Neuronal stem cell (in vitro differentiated cells): ENCODE measurements at places on chromosomes 2 and 18.

DNA sequence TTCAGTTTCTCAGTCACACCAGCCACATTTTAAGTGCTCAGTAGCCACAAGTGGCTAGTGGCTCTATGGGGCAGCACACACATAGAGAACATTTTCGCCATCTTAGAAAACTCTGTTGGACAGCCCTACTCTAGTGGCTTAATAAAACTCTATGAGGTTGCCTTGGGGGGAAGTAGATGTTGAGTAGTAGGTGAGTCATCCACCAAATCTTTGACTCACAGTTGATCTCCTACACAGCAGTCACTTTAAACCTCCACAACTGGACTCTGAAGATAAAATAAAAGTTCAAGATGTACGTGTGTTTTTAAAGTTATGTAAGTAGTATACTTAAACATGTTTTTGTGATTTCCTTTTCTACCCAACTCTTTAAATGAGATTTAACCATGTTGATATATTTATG, 379.0 kb downstream of the SETBP1 start:
- no peak for DNase-seq

- DNase-seq, result peak; percentile 76
These were observed 125.9 kb downstream of the MAIP1 start for GRCh38 chr2:200081236-200081635.

DNA sequence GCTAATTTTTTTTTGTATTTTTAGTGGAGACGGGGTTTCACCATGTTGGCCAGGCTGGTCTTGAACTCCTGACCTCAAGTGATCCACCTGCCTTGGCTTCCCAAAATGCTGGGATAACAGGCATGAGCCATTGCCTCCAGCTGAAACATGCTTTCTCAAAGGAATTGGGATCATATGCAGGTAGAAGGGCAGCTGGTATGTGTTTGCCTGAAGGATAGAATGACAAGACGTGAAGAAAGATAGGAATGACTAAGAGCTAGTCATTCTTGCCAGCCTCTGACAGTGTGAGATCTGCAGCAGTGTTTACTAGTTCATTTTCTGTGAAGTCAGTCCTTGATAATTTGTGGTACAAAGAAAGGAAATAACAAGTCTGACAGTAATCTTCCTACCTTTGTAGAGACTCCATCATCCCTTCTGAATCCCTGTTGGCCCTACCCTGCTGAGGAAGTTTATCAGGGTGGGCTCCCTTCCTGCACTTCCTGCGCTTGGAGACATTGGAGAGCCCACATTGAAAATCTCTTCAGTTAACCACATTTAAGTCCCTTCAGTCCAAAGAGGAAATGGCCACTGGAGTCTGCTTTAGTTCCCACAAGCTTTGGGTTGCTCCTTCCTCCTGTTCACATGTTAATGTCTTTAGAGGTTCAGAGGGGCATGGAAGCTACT, 14.7 kb downstream of the CFLAR start:
- DNase-seq, result no peak

DNA sequence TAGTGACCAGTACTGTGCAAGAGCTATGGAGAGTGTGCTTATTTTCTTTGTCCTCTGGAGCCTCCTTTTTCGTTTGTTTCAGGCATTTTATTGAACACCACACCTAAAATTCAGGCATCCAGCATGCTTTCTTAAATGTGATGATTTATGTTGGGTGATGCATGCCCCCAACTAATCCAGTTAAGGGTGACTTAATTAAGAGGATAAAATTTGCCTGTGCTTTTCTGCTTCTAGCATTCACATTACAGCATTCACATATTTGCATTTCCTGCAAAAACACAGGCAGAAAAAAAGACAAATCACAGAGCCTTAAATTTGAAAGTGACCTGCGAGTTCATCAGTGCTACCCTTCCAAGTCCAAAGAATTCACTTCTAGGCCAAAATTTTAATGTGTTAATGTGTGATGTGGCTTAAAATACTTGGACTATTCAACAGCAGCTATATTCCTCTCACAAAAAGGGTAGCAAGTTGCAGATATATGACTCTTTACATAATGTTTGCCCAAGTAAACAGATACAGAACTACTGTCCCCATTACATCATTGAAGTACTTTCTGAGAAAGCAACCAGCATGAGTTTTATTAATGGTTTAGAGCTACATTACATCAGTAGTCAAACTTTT, 286.5 kb downstream of the THSD7B start:
- no peak for DNase-seq

GRCh38 chr2:6526093-6526824, 339.4 kb downstream of the CMPK2 start:
- DNase-seq, result peak; percentile 49

DNA sequence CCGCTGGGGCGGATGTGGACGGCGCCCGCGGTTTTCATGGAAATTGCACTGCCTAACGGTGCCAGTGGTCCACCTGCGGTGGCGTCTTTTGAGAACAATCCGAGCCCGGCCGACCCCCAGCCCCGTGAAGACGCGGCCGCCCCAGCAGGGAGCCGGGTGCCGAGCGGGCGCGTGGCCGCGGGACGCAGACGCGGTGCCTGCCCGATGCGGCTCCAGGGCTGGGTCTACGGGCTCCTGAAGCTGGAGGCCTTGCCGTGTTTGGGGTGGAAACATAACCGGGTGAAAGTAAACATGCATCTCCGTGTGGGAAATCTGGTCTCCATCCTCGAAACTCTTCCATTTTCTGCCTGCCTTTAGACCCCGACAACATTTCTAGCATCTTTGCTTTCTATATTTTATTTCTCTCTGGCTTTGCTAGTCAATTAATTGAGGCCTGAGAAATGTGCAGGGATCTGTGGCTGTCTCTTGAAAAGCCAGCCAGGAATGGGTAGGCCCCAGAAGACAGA, 572 bp downstream of the INPP4A start:
- no peak for DNase-seq

- no peak for DNase-seq
These were observed at the start of gene CELF4 for GRCh38 chr18:37565101-37565976. Gene CELF4, minus strand, starts transcription at chr18:37565798.

DNA sequence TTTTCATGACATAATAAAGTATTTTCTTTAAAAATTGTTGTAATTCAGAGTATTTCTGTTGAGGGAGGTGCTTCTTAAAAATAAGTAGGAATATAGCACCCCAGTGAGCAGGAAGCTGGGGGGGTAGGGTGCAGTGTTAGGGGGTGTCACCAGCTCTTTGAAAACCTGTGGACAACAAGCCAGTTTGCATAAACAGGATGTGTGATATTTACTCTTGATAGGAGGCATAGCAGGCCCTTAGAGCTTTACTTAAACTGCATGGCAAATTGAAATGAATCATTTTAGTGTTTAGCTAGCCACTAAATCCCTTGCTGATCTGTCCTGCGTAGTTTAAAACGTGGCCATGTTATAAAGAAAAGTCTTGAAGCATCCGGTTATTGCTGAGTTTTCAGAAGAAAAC, 8.4 kb downstream of the TGIF1 start:
- DNase-seq, result no peak

GRCh38 chr18:47996091-47996541, 65.7 kb upstream of the SMAD2 start:
- peak; percentile 76 for DNase-seq

- no peak for DNase-seq
These were observed 107.5 kb downstream of the STK39 start for GRCh38 chr2:168139852-168140251.

GRCh38 chr2:209721497-209721896, 50.1 kb upstream of the UNC80 start:
- no peak for DNase-seq

DNA sequence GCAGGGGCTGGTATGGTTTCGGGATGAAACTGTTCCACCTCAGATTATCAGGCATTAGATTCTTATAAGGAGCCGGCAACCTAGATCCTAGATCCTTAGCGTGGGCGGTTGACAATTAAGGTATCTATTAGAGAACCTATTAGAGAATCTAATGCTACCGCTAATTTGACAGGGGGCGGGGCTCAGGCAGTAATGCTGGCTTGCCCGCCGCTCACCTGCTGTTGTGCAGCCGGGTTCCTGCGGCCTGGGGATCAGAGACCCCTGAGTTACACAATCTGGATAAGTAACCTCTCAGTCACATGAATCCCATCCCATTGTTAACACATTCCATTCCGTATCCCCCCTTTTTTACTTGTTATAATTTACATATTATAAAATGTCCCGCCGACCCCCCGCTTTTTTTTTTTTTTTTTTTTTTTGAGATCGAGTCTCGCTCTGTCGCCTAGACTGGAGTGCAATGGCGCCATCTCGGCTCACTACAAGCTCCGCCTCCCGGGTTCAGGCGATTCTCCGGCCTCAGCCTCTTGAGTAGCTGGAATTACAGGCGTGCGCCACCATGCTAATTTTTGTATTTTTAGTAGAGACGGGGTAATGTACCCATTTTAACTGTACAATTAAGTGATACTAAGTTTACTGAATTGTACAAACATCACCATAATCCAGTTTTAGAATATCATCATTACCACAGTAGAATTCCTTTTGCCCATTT, 42.0 kb upstream of the GPD2 start:
- no peak for DNase-seq

- no peak for DNase-seq
These were observed 36.4 kb downstream of the REEP1 start for GRCh38 chr2:86301009-86301408.

- DNase-seq, result no peak
These were observed 26.6 kb downstream of the CCDC195 start for GRCh38 chr2:224689539-224689938.

- no peak for DNase-seq
These were observed 17.1 kb upstream of the SP3 start for GRCh38 chr2:173982182-173982714.

GRCh38 chr2:64479259-64480117, 25.5 kb downstream of the LGALSL start:
- DNase-seq, result no peak

DNA sequence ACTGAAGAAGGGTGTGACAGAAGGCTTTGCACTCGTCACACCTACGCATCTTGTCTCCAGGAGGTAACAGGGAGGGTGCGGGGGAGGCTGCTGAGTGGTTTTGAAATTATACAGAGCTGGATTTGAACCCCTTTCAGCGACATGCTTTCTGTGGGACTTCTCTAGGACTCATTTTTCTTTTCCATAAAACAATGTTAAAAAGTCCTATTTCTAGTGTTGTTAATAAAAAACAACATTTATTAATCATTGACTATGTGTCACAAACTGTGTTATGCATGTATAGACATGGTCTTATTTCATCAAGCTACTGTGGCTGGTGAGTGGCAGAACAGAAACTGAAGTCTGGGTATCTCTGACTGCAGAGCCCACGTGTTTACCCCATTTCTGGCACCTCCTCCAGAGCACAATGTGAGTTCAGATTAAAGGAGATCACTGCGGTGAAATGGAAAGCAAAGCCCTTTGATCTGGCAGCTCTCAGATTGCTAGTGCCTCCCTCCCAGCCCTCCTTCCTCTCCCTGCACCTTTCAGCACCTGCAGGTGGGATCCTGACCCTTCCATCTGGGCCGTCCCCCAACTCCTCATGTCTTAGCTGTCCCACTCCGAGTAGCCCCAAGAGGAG, 315.5 kb upstream of the MYT1L start:
- DNase-seq, result no peak

DNA sequence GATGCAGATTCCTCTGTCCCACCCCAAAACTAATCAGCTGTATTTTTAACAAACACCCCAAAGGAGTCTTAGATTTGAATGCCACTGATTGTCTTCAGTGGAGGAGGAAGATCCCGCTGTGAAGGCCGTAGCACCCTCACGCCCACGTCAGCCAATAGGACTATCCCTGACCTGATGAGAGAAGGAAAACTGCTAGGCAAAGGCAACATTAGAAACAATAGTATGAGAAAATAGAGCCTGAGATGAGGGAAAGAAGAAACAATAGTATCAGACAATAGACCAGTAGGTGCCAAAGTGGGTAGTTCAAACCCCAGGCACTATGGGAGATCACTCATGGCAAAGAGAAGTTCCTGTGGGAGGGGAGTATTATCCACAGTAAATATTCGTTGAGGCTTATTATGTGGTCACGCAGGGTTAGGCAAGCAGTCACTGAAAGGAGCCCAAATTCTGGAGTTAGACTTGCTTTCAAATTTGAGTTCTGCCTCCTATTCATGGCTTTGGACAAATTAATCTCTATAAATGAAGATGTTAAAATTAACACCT, 2.8 kb downstream of the PCBP1 start:
- DNase-seq, result no peak

DNA sequence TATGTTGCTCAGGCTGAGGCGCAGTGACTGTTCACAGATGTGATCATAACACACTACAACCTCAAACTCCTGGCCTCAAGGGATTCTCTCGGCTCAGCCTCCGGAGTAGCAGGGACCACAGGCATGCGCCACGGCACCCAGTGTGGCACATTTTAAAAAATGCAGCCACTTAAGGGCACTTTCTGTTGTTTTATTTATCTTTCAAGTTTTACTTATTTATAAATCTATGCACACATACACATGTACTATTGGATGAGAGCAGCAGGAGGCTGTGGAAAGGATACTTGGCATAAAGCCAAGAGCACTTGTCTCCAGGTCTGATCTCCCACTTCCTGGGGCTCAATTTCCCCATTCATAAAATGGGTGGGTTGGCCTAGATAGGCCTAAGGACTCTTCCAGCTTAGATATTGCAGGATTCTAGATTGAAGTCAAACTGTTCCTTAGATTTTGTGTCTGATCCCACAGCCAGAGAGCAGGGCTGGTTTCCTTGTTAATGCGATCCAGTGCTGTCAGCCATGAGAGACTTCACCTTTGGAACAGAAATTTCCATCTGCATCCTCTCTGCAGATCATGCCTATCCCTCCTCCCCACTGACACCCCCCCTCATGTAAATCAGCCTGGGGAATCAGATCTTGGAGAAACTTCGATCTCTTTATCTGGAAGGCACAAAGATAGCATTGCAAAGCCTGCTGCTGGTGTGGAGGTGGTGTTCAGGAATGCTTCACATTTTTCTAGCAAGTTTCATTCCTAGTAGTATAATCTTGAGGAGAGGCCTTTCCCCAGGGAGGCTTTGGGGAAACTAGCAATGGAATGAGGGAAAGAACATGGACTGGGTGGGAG, 24.7 kb downstream of the PCBP1 start:
- DNase-seq, result no peak

GRCh38 chr2:162006337-162006736, 67.7 kb downstream of the DPP4 start:
- DNase-seq, result no peak

DNA sequence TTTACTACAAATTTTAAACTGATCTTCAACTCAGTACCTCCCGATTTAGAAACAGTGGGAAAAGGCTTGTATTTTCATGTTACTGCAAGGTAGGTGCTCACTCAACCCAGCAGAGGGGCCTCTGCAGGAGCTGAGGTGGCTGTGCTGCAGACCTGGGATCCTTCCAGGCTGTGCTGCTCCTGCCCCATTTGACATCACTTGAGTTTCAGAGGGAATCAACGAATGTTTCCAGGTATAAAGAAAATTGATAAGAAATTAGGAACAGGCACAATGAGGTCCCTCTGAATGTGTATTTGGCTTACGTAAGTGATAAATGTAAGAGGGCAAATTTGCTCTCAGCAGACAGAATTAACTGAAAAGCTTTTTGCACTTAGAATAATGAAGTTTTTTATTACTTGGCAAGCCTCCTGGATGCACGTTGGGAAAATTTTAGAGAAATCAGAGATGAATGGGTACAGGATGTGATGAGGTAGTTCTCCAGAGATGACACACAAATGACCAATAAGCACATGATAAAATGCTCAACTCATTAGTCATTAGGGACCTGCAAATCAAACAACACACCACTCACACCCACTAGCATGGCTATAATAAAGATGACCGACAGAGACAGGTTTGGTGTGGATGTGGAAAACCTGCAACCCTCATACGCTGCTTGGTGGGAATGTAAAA, 114.0 kb downstream of the NOL10 start:
- DNase-seq, result no peak

- no peak for DNase-seq
These were observed 285.1 kb downstream of the SS18 start for GRCh38 chr18:25805323-25805722.
